ENCODE measurements at places on chromosomes 4 and X. TPM values are rescaled to one million over a fixed set of nuclear protein-coding genes. Genes with fewer than 3 reads are reported as not detected.

DNA sequence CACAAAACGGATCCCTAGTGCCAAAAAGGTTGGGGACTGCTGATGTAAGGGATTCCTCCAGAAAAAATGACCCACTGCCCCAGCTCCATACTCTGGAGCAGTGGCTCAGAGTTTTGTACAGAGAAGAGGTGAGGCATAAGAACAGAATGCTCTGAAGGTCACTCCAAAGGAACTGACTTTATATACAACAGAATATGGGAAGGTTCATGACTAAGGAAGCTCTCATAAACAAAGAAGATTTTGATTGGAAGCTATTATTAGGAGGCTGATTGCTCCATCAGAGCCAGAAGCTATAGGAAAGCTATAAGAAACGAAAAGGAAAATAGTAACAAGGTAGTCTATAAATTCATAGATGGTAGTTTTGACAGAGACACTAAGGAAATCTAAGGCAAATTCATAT, 203.1 kb downstream of the SLC7A11 start:
- DNase-seq: no peak

DNA sequence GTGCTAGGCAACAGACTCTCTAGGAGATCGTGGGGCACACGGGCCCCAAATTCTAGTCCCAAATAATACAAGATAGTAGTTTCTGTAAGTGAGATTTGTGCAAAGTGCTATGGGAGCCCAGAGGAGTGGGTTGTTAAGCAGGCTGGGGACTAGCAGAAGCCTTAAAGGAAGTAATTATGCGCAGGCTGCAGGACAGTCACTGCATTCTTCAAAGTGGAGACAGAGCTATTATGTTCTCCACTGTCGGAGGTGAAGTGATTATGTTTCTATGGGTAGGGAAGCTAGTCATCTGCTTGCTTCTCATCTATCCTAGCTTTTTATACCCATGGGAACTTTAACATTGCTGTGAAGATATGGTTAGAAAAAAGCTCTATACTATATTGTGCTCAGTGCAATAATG, 154.2 kb downstream of the CPE start:
- no peak for DNase-seq

DNA sequence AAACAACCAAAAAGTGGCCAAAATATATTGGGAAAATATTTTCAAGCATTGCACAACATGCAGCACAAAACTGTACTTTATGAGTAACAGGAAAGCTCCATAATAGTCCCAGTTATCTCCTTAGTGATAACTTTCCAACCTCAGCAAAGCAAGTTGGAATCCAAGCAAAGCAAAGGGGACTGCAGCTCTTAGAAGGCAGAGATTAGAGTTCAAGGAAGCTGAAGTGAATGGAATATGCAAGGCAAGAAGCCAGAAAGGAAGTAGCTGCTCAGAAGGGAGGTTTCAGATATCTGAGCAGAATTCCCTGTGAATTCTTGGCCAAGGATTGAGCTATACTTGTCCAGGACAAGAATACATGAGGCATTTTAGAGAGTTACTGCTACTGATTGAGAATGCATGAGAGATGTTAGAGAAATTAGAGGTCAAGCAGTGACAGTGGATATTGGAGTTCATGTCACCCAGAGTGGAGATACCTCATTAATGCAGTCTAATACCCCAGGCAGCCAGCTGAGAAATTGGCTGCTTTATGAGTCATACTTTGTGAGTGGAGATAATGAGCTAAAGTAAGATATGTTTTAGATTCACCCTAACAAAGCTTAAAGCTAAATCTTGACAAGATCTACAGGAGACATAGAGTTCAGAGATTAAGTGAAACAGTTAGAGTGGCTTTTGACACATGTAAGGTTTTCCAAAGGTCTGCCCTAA, 102.8 kb downstream of the INPP4B start:
- DNase-seq: no peak

Gene RBMX2
- 32.4 TPM for total RNA-seq

Gene CDKL2
- 0.71 TPM for total RNA-seq

DNA sequence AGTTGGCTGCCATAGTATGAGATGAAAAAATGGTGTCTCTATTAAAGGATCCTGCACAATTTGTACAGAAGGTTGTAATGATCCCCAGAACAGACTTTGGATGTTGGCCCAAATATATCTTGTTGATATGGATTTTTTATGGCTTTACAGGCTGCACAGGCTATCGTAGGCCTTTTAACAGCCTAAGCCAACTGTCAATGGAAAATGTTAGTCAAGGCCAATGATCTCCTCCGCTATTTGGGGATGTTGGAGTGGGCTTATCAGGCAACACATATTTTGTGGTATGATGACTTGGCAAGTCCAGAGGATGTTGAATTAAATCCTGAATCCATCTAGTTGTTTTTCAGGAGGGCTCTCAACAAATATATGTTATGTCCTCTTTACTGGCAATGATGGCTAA, 42.1 kb downstream of the ZCCHC13 start:
- no peak for DNase-seq

Gene DGKK
- total RNA-seq: 0.98 TPM

DNA sequence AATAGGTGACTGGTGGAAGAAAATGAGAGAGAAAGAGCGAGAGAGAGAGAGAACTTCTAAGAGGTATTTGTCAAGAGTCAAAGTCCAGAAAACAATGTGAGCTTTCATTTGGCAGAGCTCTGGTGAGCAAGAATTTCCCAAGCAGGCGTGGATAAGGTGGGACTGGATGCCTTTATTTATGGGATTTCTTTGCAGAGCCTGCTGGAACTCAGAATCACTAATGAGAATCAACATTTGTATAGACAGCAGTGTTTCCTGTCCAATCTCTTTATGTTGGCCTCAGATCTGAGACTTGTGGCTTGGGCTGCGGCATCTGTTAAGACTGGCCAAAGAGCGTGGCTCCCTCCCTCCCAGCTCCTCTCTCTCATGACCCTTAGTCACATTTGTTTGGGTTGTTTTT, 67.9 kb upstream of the TBL1X start:
- no peak for DNase-seq

- DNase-seq: no peak
Observed at GRCh38 chrX:28693101-28693500, 105.9 kb downstream of the IL1RAPL1 start.

Gene MAOA
- total RNA-seq: 18.9 TPM

DNA sequence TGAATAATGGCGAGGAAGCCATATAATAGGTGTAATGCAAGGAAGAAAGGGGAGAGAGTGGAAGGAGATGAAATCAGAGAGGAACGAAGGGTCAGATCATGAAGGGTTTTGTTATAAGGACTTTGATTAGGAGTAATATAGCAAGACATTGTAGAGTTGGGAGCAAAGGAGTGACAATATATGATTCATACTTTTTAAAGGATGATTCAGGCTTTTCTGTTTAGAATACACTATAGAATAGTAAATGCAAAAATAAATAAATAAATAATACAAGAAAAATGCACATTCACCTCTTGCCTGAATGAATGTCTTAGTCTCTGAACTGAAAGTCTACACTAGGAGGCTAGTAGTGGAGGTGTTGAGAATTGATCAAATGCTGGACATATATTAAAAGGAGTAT, 1524.4 kb upstream of the AGA start:
- no peak for DNase-seq

- no peak for DNase-seq
Observed at GRCh38 chrX:48720577-48721250, 24.2 kb downstream of the SUV39H1 start.

Measured in type B pancreatic cell (in vitro differentiated cells).